ENCODE measurements at places on chromosomes 2 and 18.

DNA sequence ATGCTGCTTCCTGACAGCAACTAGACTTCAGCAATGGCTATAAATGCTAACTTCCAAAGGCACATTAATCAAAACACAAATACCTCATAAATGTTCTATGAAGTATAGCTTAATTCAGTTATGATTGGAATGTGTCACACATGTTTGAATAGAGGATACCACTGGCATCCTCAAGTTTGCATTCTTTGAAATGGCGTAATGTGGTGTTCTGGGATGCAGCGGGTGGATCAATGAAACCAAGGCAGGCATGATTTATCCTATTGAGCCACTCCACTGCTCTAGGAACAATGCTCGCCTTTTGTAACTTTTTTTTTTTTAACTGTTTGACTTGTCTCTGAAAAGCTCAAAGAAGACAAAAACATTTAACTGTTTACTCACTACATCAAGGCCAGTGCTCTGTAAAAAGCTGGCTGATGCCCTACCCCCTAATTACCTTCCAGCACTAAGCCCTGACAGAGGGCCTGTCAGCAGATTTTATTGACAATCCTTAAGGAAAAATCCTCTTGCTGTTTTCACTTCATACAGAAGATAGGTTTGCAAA is 278.8 kb upstream of the SESTD1 start:
- DNase-seq: no peak

GRCh38 chr2:55176094-55176415 is 56.0 kb downstream of the CLHC1 start:
- no peak for DNase-seq

- no peak for DNase-seq
Observed at GRCh38 chr2:169077674-169078240, 8.4 kb downstream of the DHRS9 start.

DNA sequence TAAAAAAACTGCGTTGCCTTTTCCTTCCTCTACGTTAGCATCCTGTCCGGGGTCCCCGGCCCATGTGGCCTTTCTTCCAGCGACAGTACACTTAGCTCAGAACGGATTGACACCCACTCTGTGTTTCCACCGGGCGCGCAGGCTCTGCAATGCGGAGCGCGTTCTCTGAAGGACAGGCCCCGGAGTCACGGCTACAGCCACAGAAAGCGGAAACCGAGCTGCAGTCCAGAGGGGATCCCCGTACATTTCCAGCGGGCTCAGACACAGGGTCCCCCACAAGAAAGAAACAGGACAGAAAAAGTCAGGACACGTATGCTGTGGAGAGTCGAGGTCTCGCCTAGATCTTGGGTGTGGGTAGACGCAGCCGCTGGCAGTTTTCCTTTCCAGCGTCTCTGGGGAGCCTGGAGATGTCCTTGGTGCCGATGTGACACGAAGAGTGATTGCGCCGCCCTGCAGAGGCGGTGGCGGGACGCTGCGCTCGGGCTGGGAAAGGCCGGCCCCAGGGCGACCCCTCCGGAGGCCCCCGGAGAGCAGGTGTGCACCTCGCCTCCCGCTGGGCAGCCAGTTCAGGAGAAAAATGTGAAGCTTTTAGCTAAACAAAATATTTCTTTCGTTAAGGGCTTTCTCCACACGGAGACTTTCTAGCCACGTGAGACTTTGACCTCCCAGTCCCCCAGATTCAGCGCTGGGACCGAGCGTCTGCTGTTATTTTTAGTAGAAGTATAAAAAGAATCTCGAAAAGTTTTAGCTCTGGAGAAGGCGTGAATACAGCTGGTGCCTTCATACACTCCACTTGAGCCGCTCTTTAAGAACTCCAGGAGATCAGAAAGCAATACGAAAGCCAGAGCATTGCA is 1.3 kb upstream of the ACKR3 start:
- DNase-seq: peak; percentile 59

DNA sequence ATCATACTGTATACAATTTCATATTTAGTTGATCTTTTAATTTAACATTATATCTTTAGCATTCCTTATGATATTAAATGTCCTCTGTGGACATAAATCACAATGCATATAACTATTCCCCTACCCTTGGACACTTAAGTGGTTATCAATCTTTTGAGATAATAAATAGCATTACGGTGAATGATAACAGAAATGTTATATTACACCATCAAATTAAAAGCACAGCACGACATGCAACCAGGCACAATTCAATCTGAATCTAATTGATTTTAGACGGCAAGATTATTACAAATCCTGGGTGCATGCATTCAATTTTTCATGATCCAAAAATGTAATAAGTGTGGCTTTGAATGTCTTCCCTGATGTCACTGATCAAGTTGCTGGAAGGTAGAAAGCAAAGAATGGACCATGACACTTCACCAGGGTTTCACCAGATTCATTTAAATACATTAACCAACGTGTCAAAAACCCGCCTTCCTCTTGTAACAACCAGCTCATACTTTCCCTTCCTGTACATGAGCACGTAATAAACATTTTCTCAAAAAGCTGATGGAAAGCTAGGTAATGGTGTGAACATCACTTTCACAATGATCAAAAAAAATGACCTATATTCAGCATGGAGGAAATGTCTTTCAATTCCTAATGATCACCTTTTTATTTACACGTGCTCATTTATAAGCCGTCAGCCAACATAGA is 513.7 kb upstream of the ID2 start:
- DNase-seq: no peak

GRCh38 chr2:179726461-179727180 is 134.8 kb downstream of the ZNF385B start:
- no peak for DNase-seq

DNA sequence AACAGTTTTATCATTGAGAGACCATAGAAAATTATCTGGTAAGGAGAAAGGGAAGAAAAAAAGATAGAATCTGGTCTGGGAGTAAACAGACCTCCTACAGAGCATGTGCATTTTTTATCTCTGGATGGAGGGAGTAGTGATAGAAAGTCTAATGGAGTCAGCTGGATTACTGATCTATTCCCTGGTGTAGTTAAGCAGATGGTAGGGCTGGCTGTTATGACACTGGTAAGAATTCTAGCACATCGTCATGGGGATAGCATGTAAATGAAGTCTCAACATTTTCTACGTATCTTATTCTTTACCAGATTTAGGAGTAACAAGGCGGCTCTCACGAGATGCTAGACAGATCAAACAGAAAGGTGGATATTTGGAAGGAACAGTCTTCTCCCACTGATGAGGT is 407.4 kb downstream of the NRXN1 start:
- DNase-seq: no peak

- DNase-seq: no peak
Observed at GRCh38 chr2:176488431-176488830, 219.2 kb downstream of the MTX2 start.

DNA sequence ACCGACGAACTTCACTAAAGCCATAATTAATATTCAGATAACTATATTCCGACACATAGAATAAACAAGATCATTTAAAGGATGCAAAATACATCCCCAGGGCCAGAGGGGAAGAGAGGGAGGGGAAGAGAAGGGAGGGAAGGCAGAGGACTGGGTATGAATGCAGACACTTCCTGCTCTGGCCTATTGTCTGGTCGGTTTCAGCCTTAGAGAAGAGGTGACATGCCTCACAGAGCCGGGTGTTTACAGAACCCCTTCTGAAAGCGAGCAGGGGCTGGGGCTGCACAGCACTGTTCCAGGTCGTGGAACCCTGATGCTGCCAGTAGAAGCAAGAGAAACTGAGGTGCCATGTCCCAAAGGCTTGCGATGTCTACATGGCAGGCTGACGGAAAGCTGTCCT is 31.0 kb downstream of the CELF4 start:
- no peak for DNase-seq

- no peak for DNase-seq
Observed at GRCh38 chr2:133252780-133253355, 315.4 kb downstream of the NCKAP5 start.

DNA sequence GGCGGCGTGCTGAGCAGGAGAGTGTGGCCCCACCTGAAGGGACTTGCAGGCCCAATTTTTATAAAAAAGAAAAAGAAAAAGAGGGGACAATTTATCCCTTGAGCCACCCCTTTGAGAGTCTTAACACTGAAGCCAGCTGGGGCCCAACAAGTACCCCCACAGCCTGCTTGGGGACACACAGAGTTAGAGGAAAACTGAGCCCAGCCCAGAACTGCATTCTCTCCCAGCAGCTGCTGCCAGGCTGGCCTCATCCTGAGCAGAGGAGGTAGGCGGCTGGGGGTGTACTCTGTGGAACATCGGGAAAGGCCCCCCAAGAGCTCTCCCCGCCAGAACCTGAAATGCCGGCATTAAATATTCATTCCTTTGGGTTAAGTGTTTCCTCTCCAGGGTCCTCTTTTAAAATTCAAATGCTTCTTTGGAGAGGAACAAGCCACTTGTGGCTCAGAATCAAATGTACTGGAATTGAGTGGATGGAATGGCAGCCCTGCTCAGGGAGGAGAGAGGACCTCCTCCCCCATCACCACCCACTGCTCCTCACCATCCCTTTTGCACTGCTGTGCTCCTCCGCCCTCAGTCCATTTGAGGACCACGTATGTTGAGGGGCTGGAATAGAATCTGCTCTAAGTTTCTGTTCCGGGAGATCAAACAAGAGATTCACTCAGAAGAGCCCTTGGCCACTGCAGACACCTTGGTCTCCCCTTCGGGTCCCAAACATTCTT is 45.6 kb downstream of the C1QL2 start:
- DNase-seq: no peak

- no peak for DNase-seq
Observed at GRCh38 chr2:54947136-54947535, 103.1 kb downstream of the RTN4 start.
